ENCODE measurements at places on chromosomes 2 and 18.

- DNase-seq = no peak
Observed at GRCh38 chr2:71665168-71666093, 212.1 kb downstream of the DYSF start.

- DNase-seq = no peak
Observed at GRCh38 chr2:38201784-38202183, 125.8 kb upstream of the CYP1B1 start.

- no peak for DNase-seq
Observed at GRCh38 chr2:188395903-188396689, 104.4 kb downstream of the GULP1 start.

DNA sequence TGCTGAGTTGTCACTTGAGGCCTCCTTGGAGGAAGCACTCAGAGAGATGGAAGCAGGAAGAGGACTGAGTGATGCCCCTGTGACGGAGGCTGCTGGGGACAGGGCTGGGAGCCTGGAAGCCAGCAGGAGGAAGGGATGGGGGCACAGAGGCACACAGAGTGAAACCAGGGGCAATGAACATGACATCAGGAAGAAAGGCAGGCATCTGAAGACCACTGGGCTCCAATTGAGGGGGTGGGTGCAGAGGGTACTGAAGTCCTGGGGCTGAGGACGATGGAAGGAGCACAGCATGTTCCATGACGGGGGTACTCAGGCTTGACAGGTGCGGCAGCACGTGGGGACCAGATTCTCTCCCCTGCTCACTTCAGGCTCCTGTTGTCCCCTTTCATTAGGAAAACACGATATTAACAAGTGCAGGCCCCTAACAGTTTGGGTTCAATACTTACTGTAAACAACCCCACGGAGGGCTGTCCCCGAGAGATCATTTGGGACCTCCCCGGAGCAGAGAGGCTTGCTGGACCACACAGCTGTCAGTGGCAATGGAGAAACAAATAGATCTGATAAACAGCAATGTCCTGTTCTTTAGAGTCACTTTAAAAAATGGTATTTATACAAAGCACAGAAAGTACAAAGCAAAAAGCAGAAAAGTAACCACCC lies 8.7 kb downstream of the INPP5D start:
- no peak for DNase-seq

DNA sequence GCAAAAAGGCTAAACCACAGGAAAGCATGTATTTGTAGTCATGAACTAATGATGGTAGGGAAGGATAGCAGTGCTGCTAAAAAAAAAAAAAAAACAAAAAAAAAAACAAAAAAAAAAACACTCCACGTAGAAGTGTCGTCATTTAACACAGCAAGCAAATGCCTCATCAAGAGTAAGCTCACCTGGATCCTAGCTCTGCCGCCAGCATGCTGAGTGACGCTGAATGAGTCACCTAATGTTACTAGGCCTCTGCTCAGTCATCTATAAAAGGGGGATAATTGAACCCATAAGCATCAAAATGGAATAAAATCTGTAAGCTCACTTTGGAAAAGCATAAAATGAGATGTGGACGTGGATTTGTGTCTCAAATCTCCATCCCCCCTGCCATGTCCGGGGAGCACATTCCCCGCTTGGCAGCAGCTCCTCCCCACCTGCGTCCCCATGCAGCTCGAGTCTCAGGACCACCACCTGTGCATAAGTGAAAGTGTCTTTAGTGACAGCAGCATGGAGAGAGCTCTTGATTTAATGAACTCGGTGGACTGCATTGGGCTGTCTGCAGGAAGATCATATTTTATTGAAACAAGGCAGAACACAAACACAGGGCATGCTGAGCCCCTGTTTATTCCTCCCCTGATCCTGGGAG lies 427.5 kb downstream of the LRATD1 start:
- no peak for DNase-seq

DNA sequence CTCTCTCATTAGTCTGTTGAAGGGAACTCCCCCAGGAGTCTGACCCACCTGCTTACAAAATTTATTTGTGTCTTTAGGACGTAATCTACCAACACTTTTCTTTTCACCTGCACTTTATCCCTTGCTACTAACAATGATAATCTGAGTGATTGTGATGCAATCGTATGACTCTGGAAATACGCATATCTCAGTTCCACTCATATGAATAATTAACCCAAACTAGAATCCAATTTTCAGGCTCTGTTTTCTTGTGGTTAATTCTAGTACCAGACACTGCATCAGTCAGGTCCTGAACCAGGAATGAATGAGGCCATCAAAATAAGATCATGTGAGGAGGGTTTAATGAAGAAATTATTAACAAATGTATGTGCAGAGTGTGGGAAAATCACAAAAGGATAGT lies 158.4 kb upstream of the SRD5A2 start:
- no peak for DNase-seq

GRCh38 chr2:181724662-181725061 lies 44.3 kb upstream of the NEUROD1 start:
- DNase-seq = no peak

GRCh38 chr18:35634323-35634722 lies 52.8 kb downstream of the GALNT1 start:
- no peak for DNase-seq

DNA sequence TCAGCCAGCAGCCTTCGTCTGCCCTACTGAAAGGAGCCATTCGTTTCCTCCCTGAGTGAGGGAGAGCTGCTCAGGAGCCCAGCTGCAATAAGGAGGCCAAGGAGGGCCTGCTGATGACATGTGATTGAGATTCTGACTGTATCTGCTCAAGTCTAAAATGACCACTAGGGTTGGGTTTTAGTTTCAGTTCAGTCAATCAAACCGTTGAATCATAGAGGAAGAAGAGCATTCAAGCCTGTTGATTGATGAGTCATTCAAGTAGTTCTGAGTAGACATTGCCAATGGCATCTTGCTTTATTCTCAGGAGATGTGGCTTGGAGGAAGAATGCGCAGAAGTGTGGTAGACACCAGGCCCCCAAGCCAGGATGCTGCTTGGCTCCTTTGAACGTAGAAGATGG lies 19.9 kb upstream of the BCL2L11 start:
- peak; percentile 51 for DNase-seq

- no peak for DNase-seq
Observed at GRCh38 chr2:61420991-61421544, 49.8 kb downstream of the USP34 start.

DNA sequence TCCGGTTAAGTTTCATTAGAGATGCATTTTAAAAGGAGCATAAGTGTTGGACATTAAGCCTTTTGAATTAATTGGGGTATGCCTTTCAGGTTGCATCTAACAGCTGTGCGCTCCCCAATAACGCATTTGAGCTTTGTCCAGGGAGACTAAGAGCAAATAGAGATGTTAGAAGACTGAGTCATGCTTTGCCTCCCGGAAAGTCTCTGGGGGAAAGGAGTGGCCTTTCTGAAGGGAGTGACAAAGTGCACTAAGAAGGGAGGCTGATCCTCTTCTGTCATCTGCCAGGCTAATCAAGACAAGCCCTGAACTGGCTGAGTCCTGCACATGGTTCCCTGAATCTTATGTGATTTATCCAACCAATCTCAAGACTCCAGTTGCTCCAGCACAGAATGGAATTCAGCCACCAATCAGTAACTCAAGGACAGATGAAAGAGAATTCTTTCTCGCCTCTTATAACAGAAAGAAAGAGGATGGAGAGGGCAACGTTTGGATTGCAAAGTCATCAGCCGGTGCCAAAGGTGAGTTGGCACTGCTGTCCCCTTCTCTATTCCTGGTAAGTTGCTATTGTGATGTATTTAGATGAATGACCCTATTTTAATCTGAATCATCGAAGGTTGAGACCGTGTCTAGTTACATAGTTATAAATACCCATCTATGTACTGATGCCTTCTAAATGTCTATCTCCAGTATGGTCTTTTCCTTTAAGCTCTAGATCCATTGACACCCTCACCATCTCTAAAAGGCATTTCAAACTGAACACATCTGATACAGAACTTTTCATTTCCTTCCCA lies 12.1 kb downstream of the TTL start:
- DNase-seq = no peak

All from activated CD4-positive, alpha-beta memory T cell treated with anti-CD3 and anti-CD28 coated beads for 36 hours (primary cell).